CD4-positive, alpha-beta T cell treated with Interferon gamma for 1 hour (primary cell): ENCODE measurements at places on chromosomes 6 and 20.
A peak's percentile ranks its signal among the peaks of the same experiment; 100 is the strongest.

GRCh38 chr20:22682381-22682780, 98.0 kb upstream of the FOXA2 start:
- no peak for DNase-seq

- no peak for DNase-seq
Observed at GRCh38 chr6:167543602-167544497, 219.0 kb downstream of the TTLL2 start.

GRCh38 chr6:20444786-20445271, 43.1 kb downstream of the E2F3 start:
- peak; percentile 41 for DNase-seq

- DNase-seq: no peak
Observed at GRCh38 chr6:130202782-130203181, 20.0 kb downstream of the SAMD3 start.

DNA sequence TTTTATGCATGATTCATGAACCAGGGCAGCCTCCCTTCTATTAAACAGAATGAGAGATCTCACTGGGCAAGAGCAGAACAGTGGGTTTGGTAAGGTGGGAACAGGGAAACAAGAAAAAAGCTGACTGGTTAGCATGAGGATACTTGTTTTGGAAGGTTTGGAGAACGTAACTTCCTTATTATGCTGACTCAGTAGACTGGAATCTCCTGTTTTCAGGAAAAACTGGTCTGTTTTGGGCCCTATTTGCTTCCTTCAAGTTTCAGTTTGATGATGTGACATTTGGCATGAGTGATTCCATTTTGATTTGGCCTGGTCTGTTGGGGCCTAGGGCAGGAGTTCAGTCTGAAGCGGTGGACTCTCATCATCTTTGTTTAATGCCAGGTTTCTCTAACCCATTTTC, 172.0 kb downstream of the MYLK4 start:
- no peak for DNase-seq

DNA sequence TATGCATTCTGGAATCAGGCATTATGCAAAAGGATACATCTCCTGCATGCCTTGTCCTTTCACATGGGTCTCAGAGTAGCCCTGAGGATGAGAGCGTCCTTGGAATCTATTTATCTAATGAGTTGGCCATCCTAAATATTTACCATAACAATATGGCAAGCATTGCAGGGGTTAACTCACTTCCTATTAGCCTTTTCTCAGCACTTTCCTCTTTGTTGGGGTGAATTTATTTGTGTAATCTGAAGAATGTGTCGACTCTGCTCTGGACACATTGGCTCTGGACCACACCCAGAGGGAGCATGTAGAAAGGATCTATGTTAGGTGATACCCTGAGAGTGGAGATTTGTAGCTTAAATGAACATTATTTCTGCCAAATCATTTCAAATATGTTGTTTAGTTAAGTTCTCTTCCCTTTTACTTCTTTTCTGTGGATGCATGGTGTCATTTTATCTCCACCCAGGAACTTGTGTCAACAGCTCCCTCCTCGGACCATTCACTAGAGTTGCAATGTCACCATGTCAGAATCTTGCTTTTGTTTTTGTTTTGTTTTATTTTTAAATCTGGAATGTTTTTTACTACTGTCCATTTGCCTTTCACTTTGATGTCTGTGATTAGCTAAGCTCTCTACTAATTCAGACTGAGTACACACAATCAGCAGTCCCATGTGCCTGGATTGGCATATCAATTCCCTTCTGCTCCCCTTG, 757.0 kb upstream of the MMS22L start:
- DNase-seq: no peak

DNA sequence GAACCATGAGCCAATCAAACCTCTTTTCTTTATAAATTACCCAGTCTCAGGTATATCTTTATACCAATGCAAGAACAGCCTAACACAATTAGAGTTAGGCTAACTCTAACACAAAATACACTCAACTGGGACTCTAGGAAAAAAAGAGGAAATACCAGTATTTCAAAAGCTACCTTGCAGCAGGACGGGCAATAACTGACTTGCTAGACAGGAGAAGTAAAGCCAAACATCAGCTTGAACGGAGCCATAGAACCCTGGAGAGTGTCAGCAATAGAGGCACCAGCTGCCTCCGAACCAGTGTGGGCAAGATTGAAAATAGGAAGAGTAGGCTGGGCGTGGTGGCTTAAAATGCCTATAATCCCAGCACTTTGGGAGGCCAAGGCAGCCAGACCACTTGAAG, 162.0 kb upstream of the SOX4 start:
- DNase-seq: no peak

- DNase-seq: no peak
Observed at GRCh38 chr20:58198901-58199355, 29.5 kb downstream of the ANKRD60 start.

GRCh38 chr6:112259337-112259675, 4.9 kb upstream of the LAMA4 start:
- DNase-seq: no peak

DNA sequence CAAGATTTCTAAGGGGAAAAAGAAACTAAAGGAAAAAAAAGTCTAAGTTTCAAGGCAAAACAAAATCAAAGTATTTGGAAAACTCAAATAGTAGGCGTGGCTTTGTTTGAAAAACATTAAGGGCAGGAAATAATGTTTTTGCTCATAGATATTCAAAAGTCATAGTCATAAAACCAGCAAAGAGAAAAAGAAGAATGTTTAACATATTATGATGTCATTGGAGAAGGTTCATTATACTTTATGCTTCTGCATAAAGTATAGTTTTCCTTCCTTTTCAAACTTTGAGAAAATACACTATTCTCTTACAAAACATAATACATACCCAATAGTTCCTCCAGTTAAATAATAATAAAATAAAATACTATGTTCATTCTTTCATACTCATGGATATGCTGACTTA, 13.7 kb downstream of the USP49 start:
- no peak for DNase-seq

DNA sequence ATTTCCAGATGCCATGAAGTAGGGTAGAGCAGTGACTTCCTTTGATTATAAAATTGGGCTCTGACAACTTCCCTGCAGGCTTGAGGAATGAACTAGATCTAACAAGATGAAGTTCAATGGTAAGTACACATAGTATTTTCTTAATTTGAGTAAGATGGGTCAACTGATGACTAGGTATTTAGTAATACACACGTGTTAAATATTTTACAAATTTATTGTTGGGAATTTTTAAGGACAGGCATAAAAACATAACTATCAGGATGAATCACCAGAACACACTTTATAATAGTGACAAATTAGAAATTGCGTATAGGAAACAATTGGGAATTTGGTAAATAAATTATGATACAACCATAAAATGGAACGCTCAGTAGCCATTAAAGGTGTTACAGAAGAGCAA, 762.4 kb upstream of the SLC35B3 start:
- DNase-seq: no peak

DNA sequence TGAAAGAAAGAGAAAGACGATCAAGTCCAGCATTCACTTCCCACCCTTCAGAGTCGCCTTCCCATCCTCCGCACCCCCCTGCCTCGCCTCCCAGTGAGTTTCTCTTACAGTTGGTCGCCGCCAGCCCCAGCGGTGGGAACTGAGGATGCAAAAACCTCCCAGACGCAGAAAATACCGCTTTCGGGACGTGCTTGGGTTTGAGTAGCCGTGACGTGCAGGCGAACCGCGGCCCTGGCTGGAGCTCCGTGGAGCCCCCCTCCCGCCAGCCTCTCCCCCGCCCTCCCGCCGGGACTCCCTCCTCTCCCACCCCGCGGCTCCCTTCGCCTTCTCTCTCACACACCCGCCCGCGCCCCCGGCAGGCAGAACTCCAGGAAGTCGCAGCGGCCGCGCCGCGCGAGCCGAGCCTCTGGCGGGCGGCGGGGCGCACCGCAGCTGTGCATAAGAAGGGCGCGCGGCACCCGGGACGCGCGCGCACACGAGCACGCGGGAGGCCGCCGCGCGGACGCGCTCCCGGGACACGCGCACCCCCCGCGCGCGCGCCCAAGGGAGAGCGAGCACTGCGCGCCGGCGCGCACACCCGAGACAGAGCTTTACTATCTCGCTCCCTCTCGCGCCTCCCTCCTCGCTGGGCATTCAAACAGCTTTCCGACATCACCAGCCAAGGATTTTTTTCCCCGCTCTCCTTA, at the start of gene ADGRB3:
Gene ADGRB3, plus strand, starts transcription at position 557 of the 686 bp plus-strand sequence. CDS start 3,394 bp downstream, outside the sequence.
- peak; percentile 29 for DNase-seq

- DNase-seq: no peak
Observed at GRCh38 chr6:144400321-144400720, 115.2 kb downstream of the UTRN start.

DNA sequence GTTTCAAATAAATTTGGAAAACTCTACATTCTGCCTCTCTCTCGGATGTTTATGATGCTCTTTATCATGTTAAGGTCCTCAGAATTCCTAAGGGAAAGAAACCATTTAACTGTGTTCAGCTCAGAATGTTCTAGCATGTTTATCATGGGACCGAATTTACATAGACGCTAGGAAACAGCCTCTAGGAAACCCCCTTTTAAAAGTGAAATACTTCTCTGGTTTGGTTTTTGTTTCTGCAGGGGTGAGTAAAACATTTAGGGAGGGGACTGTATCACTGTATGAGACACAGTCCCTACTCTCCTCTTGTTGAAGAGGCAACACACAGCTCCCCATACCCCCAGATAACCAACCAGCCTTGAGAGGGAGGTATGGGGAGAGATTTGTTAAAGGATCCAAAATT, 267.6 kb upstream of the SUPT3H start:
- no peak for DNase-seq

GRCh38 chr20:45792317-45793118, 764 bp downstream of the DNTTIP1 start:
- DNase-seq: peak; percentile 35

GRCh38 chr6:159038914-159039884, 5.6 kb downstream of the TAGAP start:
- peak; percentile 55 for DNase-seq

DNA sequence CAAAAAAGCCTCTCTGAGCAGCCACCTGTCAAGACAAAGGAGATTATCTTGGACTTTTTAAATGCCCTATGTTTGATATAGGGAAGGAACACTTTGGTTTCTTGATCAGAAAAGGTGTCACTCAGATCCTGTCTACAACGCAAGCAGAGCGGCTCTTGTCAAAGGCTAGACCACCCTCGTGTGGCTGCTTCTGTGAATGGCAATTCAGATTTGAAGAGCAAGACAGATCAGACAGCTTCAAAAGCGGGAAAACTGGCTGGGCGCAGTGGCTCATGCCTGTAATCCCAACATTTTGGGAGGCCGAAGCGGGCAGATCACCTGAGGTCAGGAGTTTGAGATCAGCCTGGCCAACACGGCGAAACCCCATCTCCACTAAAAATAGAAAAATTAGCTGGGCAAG, 10.1 kb upstream of the NXT1 start:
- peak; percentile 29 for DNase-seq

DNA sequence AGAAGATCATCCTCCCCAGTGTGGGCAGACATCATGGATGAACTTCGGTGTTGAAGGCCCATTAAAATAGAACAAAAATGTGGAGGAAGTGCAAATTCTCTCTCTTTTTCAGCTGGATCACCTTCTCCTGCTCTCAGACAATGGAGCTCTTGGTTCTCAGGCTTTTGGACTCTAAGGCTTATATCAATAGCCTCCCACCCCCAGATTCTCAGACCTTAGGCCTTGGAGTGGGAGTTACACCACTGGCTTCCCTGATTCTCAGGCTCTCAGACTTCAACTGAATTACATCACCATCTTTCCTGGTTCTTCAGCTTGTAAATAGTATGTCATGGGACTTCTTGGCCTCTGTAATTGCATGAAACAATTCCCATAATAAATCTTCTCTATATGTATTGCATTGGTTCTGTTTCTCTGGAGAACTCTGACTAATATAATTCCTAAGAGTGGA, 36.6 kb downstream of the NSFL1C start:
- no peak for DNase-seq

GRCh38 chr20:57223648-57224489, 42.6 kb downstream of the BMP7 start:
- DNase-seq: no peak

DNA sequence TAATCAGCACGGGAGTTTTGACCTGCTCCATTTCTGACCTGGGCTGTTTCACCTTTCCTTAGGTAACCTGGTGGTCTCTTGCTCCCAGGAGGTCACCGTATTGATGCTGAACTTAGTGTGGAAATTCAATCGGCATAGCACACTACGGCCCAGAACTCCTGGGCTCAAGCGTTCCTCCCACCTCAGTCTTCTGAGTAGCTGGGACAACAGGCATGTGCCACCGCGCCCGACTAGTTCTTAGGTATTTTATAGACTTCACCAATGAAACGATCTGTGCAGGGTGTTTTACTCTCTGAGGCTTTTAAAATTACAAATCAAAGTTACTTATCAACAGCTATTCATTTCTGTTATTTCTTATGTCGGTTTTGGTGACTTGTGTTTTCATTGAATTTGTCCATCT, 42.1 kb downstream of the ATG5 start:
- no peak for DNase-seq

- no peak for DNase-seq
Observed at GRCh38 chr20:10654630-10655029, 19.2 kb downstream of the JAG1 start.

- no peak for DNase-seq
Observed at GRCh38 chr6:144029452-144029851, 21.4 kb upstream of the PLAGL1 start.

DNA sequence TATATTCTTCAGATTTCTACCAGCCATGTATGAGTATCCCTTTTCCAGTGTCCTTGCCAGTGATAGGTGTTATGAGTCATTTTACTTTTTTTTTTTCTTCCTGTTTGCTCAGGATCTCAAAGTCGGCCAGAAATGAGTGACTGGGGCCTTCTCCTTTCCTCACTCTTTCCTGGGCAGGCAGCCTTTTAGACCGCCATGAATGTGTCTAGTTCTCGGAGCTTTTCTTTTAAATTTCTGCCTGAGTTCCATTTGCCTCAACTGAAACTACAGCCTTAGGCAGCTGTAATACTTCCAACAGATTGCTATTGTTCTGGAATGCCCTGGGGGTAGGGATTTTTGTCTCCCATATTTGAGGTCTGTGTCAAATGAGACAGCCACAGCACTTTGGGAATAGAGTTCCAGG, 83.7 kb downstream of the STXBP5 start:
- DNase-seq: no peak

DNA sequence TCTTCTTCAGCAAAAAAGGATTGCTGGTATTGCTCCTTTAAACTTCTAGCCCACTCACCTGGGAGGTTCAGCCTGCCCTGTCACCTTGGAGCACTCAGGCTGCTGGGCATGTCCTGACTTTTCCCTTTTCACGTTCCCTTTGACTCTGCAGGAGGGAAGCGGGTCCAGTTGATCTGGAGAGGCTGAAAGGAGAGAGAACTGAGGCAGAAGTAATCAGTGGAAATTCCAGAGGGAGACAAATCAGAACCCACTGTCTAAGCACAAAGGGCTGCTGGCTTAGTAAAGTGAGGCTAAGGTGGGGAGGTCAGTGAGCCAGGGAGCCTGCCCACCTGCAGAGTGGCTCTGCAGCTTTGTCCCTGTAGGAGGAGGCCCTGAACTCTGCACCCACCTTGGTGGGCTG, 9.7 kb upstream of the SYNDIG1 start:
- no peak for DNase-seq

GRCh38 chr20:32163951-32164350, 43.6 kb downstream of the PLAGL2 start:
- no peak for DNase-seq
